ENCODE measurements at places on chromosomes 4 and X.

DNA sequence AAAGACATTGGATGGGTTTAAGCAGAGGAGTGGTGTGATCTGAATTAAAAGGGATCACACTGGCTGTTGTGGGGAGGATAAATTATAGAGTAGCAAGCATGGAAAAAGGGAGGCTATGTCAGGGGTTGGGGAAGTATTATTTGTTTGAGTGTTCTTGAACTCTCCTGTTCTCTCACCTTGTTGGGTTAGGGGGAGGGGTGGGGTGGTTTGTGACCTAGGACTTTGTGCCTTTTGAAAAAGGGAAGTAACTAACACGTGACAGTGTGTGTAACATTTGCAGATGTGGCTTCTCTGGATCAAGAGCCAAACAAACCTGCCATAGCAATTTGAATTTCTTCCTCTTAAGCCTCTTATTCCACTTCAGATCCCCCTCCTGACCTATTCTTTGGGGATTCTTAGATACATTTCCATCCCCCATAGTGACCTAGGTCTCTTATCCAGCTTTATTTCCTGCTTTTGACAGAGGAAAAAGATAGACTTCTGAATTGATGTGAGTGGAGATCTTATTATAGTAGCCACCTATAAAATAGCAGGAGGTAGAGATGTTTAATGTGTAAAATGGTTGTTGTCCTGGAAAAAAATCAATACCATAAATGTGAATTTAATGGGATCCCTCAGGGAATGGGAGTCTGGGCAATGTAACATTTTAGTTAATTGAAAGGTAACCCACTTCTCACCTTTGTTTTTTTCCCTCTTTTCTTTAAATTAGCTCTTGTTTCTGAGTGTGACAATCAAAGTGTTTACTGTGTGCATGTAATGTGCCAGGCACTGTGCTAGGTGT is 120.4 kb downstream of the CT47B1 start:
- no peak for DNase-seq

DNA sequence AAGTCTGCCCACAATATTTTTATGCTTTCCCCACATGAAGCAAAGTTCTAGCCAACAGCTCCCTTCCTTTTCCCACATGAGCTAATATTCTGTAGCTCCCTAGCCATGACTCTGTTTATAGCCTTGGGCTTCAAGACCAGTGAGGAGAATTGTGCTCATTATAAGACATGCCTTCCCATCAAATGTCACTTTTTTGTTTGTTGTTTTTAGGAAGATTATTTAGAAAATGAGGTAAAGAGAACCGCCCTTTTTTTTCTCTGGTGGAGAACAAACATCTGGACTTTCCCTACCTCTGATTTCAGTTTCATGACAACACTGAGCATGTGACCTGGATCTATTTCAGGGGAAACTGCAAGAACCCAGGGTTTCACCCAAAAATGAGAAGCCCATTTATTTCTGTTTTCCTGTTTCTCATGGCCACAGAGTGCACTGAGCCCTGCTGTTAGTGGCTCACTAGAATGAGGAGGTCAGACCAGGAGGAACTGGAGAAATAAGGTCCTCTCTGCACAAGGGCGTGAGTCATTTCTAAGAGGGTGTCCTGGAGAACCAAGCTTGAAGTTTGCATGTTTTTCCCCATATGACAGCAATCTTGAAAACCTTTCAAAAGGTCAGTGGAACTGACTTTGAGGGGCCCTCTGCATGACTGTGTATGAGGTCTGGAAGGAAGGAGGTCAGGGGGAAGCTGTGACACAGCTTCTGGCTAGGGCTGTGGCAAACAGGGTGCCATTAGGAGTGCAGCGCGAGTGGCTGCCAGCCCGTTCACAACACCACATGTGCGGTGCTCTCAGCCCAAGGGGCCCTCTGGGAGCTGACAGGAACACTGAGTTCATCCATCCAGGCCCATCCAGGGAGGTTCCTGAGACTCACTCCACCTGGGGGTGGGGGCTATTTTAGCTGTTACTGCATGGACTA is 55.2 kb downstream of the CHST7 start:
- peak; percentile 85 for DNase-seq

DNA sequence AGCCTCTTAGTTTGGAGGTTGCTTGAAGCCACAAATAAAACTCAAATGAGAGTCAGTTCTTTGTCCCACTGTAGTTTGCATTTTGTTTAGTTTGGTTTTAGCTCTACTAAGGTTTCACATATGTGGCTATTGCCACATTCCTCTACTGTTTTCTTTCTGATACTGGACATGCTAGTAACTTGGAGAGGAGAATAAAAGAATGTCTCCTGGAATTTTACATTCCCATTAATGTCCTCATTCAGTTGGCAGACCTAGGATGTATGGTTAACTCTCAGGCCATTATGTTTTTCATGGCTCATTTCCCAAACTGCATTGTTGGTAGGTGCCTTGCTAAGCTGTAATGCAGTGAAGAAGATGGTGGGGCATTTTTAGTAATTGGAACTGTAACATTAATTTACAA is 29.9 kb downstream of the UPRT start:
- no peak for DNase-seq

- peak; percentile 61 for DNase-seq
These were observed 190.5 kb downstream of the RRAGB start for GRCh38 chrX:55907968-55908607.

GRCh38 chr4:170420255-170420693 is 330.5 kb upstream of the AADAT start:
- peak; percentile 94 for DNase-seq

DNA sequence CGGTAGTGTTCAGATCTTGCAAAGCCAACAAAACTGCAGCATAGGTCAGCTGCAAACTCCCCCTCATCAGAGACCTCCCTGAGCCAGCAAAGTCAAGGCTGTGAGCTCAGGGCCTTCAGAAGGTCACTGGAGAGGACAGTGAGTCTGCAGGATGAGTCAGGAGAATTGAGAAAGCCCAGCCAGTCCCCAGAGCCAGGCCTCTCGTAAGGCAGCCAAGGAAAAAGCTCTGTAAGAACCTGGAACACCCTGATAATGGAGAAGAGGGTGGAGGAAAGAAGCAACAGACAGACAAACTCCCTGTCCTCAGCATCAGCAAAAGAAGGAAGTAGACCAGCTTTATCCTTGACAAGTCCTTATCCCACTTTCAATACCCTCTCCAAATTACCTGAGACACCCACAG is 33.0 kb downstream of the GRIA3 start:
- peak; percentile 37 for DNase-seq

All from mesenchymal stem cell (in vitro differentiated cells and primary cell).